Myometrial cell (primary cell): ENCODE measurements at places on chromosomes 4 and X. TPM values are rescaled to one million over a fixed set of nuclear protein-coding genes. Genes with fewer than 3 reads are reported as not detected.

PLXNA3 gene
- total RNA-seq: 7.5 and 8.2 TPM in 2 replicates

PRKG2 gene
- total RNA-seq: 1.4 and 4.6 TPM in 2 replicates

DDIT4L gene
- 2.3 and 3.5 TPM in 2 replicates for total RNA-seq

RHOXF2B gene
- total RNA-seq: not detected in 2 replicates

AR gene
- 3.4 and 3.7 TPM in 2 replicates for total RNA-seq

ARHGAP36 gene
- not detected in 2 replicates for total RNA-seq

PAQR3 gene
- 13.8 and 20.7 TPM in 2 replicates for total RNA-seq

POU4F2 gene
- not detected in 2 replicates for total RNA-seq

ANXA3 gene
- 20.8 and 26.4 TPM in 2 replicates for total RNA-seq

SHROOM4 gene
- total RNA-seq: 0.86 and 1.2 TPM in 2 replicates

GTPBP6 gene
- total RNA-seq: 66.8 and 82.5 TPM in 2 replicates
